ENCODE measurements at places on chromosomes 5 and 9. TPM values are rescaled to one million over a fixed set of nuclear protein-coding genes. Genes with fewer than 3 reads are reported as not detected.

Gene BRD9
- 40.2 TPM for total RNA-seq

Gene IFNE
- not detected for total RNA-seq

Gene PDZD2
- 2.7 TPM for total RNA-seq

Gene GRM6
- 0.16 TPM for total RNA-seq

Gene PCDHGA2
- total RNA-seq, result 0.17 TPM
